ENCODE measurements at places on chromosomes 1 and 21. TPM values are rescaled to one million over a fixed set of nuclear protein-coding genes. Genes with fewer than 3 reads are reported as not detected.

- H3K4me1 ChIP-seq: no peaks in the 10 kb centered on the region
- H3K27me3 ChIP-seq: no peaks in the 10 kb centered on the region
- H3K4me3 ChIP-seq: no peak overlapping the region
- no peaks in the 10 kb centered on the region for H3K36me3 ChIP-seq
These were observed 41.8 kb upstream of the TTC22 start for GRCh38 chr1:54842963-54843362.

DNA sequence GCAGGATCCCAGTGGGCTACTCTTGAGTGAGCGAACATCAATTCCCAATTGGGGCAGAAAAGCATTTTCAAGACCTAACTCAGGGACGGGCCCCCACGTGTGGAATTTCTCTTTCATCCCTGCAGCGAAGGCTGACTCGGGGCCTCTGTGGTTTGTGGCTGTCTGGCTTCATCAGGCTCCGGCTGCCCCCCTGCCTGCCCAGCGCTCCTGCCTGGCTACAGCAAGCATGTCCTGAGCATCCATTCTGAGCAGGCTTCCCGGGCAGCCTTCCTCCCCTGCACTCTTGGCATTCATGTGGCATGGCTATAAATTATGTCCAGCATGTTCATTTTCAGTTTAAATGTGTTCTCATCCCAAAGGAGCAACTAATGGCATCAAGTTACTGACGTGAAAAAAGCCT is 588.1 kb downstream of the KIF26B start:
- no peak overlapping the region for H3K27ac ChIP-seq
- no peaks in the 10 kb centered on the region for H3K4me1 ChIP-seq
- no peak for DNase-seq
- H3K4me3 ChIP-seq: no peak overlapping the region
- no peaks in the 10 kb centered on the region for H3K36me3 ChIP-seq

The OR2L3 gene
- not detected for total RNA-seq

DNA sequence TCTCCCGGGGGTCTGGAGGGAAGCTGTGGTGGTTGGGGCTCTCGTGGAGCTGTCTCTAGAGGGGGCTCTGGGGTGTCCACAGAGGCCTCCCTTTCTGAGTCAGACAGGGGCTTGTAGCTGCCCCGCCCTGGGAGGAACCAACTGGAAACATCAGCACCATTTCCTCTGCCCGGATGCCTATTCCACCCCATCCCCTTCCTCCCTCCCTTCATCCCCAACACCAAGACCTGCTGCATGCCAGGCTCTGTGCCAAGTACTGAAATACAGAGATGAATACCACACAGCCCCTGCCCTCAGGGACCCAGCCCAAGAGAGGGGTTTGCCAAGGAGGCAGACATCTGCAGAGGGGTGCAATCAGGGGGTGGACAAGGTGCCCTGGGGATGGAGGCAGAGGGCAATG is 125.6 kb upstream of the ADAR start:
- no peak overlapping the region for H3K4me3 ChIP-seq
- peaks cover 2% of the 10 kb centered on the region for H3K27me3 ChIP-seq
- H3K36me3 ChIP-seq: no peaks in the 10 kb centered on the region
- H3K4me1 ChIP-seq: peaks cover 2% of the 10 kb centered on the region

The FBLIM1 gene
- total RNA-seq: not detected

DNA sequence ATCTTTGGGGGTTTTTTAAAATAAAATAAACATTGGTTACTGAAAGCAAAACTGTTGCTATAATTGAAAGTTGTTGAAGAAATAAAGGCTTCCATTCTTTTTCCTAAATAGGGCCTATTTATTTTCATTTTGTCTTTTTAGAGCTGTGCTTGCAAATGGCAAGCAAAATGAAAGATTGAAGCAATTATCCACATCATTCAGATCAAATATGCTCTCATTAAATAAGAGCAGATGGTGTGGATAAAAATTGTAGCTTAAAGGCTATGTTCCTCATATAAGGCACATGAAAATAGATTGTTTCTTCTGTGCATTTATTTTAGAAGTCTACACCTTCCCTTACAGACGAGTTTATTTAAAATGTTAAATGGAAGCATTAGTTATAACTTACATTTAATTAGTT is 1317.7 kb downstream of the MRPL39 start:
- no peaks in the 10 kb centered on the region for H3K4me1 ChIP-seq
- DNase-seq: no peak

The TACSTD2 gene
- total RNA-seq: 0.36 TPM

- H3K36me3 ChIP-seq: no peaks in the 10 kb centered on the region
- DNase-seq: no peak
- peak overlapping the region; percentile 64 for H3K27ac ChIP-seq
These were observed 492 bp upstream of the PGM1 start for GRCh38 chr1:63592536-63593302.

GRCh38 chr1:73886716-73887115 is 311.3 kb downstream of the LRRIQ3 start:
- no peak for DNase-seq
- no peak overlapping the region for H3K27ac ChIP-seq
- no peaks in the 10 kb centered on the region for H3K4me1 ChIP-seq
- H3K4me3 ChIP-seq: no peak overlapping the region
- no peaks in the 10 kb centered on the region for H3K27me3 ChIP-seq

GRCh38 chr1:220825819-220826551 is 39.3 kb downstream of the MTARC1 start:
- peaks cover 7% of the 10 kb centered on the region for H3K27me3 ChIP-seq
- H3K4me1 ChIP-seq: no peaks in the 10 kb centered on the region
- no peak overlapping the region for H3K27ac ChIP-seq
- H3K36me3 ChIP-seq: no peaks in the 10 kb centered on the region

DNA sequence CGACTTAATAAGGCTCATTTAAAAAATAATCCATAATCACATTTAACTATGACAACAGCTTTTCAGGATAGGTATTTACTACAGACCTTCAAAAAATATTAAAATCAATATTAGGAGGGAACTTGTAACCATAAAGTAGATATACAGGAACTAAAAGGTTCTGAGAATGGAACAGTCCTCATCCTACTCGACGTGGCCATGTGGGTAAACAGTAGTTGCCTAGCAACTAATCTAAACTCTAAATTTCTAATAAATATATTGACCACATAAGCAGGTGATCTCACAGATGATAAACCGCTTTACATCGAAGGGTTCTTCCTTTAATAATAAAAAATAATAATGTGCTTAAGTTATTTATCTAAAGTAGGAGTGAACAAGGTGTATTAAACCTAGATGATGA is 7.9 kb downstream of the AKT3 start:
- peak overlapping the region; percentile 45 for H3K27ac ChIP-seq
- H3K36me3 ChIP-seq: no peaks in the 10 kb centered on the region
- H3K27me3 ChIP-seq: no peaks in the 10 kb centered on the region

The EPB41 gene
- 138 TPM for total RNA-seq

The C1QB gene
- not detected for total RNA-seq

- no peaks in the 10 kb centered on the region for H3K36me3 ChIP-seq
- H3K4me1 ChIP-seq: no peaks in the 10 kb centered on the region
- H3K27ac ChIP-seq: no peak overlapping the region
- no peak for DNase-seq
These were observed 92.3 kb downstream of the SGIP1 start for GRCh38 chr1:66626261-66626660.

Measured in CD4-positive, alpha-beta T cell (primary cell).